RWPE1 (cell line): ENCODE measurements at places on chromosomes 2 and 18.

GRCh38 chr18:13758622-13759021, 32.1 kb downstream of the RNMT start:
- DNase-seq: no peak

DNA sequence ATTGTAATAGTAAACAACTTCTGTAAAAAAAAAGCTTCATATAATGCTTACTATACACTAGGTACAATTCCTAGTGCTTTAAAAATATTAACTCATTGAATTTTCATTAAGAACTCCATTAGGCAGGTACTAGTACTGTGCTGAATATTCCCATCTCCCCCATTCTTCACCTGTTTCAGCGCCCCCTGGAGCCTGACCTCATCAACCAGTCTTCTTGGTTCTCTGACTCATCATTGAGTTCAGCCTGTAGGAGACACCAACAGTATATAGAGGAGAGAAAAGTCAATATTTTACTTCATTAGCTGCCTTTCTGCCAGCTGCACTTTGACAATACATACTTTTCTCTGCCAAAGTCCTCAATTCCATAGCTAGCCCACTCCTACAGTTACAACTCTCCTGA, 1009.9 kb upstream of the KLHL29 start:
- no peak for DNase-seq

DNA sequence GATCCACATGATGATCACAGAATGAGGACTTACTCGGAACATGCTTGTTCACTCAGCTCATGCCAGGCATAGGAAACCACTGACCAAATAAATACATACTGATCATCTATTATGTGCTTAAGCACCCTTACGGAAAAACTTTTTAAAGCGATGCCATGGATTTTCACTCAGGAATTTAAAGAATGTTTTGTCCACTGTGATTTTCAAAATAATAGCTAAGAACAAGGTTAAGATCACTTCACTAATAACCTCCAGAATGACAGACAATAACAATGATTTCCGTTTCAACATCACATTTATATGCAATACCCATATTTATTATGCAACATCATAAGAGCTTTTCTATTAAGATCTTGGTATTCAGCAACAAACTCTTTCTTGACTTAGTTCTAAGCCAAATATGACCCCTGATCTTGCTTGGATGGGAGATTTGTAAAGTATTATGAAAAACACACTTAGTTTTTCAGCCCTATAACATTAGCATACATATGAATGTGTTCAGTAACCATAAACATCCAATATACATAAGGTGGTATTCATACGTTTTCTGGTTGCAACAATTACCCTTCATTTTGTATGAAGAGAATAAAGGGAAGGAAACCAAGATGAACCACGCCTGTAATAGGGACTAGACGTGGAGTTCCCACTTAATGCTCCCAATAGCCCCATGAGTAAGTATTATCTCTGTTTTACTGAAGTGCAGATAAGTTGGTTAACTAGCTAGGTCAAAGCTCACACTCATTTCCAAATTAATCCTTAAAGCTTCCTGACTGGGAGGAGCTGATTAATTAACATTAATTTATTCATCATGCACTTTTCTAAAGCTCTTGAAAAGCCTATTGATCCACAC, 1.9 kb downstream of the CD302 start:
- DNase-seq: no peak

DNA sequence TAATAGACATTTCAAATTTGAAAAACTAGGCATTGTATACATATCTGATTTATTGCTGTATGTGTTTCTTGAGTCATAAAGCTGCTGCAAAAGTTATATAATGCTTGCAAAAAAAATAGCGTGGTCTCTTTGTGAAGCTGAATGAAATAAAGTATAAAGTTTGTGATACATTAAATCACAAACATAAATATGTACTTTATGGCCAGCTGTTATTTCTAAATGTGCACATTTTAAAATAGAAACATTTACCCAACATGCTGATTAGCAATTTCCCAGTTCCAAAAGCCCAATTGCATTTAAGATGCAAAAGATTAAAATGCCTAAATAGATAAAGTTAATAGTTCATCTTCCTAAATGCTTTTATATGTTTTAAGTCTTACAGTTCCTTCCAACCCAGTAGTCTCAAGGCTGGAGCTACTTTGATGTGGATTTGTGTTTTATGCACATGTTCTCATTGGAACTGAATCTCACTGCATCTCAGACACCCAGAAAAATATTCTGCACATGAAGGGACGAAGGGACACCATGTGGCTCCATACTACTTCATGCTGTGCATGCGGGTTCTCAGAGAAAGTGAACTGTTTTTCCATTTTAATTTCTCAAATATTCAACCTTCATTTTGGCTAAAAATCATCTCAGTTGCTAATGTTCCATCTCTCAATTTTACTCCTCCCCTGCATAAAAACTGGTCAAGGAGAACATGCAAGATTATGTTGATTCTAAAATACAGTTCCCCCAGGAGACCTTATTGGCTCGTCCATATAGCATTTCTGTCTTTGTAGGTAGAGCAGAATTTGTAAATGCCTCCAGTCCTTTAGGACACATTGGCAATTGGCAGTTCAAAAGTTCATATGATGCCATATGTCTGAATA, 304.6 kb downstream of the MTX2 start:
- no peak for DNase-seq

DNA sequence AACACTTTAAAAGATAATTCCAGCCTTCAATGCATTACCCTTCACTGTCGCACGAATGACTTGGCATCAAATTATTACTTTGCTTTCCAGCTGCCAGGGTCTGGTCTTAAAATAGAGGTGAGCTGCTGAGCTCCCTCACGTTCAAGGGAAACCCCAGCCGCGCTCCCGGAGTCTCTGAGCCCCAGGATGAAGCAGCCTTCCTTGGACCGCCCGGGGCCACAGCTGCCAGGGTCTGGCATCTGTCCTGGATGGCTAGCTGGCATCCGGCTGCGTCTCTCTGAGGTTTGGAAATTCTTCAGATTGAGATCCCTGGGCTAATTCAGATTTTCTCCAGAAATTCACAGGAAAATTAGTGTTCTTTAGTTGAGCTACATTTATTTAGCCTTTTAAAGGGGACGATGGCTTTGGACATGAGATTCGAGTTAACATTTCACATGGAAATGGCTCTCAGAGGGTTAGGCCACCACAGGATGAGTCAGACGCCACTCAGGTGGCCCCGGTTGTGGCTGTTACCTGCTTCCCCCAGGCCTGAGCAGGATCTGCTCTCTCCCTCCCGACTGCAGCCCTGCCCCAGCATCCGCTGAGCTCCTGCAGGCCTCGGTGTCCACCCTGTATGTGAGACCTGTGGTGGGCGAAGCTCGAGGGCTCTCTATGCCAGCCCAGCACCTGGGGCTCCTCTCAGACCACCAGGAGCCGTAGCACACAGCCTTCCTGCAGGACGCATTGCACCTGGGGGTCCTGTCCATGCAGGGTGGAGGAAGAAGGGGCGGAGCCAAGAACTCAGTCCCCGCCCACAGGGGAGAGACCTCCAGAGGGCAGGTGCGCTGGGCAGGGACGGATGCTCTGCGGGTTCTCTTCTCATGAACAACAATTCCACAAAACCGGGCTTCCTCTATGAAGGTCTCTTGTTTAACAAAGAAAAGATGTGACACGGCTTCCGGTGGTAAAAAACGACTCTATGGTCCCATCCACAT, 255.5 kb downstream of the TWIST2 start:
- DNase-seq: no peak

DNA sequence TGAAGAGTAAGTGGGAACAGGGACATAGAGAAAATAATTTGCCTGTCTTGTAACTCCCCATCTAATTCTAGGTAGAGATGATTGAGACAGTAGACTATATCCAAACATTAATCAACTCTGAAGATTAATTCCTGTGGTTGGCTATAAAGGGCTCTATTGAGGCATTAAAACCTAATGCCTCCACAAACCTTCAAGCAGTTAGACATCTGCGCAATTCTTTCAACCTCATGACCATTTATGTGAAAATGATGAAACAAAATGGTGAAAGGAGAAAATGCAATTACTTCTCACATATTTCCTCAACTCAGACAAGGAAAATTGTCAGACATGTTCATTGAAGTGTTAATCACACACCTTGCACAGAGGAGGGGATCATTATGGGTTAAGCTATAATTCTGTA, 164.5 kb upstream of the MYT1L start:
- no peak for DNase-seq
